ENCODE measurements at places on chromosomes 5 and 9.

DNA sequence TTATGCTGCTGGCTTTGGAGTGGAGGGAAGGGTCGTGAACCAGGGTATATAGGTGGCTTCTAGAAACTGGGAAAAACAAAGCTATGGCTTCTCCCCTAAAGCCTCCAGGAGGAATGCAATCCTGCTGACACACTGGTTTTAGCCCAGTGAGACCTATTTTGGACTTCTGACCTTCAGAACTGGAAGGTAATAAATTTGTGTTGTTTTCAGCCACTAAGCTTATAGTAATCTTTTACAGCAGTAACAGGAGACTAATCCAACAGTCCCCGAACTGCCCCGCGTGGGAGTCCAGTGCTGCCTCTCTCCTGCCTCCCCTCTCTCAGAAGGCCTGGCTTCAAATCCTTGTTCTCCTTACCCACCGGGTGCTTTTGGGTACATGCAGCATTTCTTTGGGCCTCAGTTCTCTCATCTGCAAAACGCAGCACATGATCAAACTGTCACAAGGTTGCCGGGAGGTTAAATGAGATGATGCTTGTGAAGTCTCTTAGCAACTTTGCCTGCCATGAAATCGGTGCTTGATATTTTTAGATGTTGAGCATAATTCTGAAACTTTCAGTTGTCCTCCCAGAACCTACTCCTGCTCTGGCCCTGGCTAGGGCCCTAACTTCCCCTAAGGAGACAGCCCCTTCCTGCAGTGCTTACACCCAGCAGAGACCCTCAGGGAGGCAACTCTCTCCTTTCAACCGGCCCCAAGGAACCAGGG is 127.3 kb upstream of the BOD1 start:
- DNase-seq, result no peak

DNA sequence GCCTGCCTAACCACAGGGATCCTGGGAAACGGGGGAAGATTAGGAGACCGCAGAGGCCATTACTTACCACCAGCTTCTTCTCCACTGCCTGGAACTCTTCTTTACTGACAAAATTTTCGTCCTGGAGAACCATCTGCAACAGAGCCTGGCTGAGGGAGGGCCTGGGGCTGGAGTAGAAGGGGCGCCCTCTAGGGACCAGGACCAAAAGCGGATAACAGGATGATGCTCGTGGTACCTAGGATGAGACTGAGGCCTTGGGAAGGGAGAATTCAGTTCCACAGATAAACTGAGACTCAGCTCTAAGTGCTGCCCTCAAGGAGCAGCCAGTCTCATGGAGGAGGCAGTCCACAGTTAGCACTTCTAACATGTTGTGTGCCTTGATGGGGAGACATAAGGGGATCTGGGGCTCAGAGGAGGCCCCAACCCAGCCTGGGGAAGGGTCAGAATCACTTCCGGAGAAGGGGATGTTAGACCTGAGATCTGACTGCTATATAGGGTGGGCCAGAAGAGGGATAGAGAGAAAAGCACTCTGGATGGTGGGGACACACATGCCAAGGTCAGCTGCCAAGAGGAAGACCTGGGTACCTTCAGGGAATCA is 1.2 kb downstream of the SPATA24 start:
- DNase-seq, result no peak

- no peak for DNase-seq
Observed at GRCh38 chr5:41122459-41122858, 51.3 kb upstream of the MROH2B start.

- DNase-seq, result no peak
Observed at GRCh38 chr9:114246558-114246957, 76.3 kb upstream of the ORM1 start.

GRCh38 chr5:2699231-2699630 is 52.2 kb downstream of the IRX2 start:
- DNase-seq, result no peak

DNA sequence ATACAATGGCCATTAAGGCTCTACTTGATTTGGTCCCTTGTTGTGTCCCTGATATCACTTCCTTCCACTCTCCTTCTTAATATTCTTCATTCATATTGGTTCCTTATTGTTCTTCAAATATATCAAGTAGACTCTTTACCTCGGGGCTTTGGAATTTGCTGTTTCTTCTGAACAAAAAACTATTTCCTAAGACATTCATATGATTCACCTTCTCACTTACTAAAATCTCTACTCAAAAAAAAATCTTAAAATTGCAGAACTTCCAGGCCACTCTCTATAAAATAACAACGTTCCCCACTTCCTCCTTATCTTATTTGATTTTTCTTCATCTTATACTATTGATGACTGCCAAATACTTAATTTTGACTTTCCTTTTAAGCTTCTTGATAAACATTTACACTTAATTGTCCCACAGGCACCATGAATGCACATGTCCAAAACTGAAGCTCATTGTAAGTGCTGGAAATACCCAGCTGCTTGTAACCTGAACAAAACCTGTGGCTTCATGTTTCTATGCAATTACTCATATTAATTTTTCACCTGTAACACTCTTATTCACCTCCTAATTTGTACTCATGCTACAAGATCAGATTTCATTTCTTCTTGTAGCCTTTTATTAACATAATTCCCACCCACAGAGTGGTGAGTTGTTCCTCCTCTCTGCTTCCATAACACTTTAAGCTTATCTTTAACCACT is 58.4 kb upstream of the NUDT12 start:
- DNase-seq, result no peak

GRCh38 chr9:131529597-131530545 is 1.2 kb downstream of the UCK1 start:
- DNase-seq, result no peak

DNA sequence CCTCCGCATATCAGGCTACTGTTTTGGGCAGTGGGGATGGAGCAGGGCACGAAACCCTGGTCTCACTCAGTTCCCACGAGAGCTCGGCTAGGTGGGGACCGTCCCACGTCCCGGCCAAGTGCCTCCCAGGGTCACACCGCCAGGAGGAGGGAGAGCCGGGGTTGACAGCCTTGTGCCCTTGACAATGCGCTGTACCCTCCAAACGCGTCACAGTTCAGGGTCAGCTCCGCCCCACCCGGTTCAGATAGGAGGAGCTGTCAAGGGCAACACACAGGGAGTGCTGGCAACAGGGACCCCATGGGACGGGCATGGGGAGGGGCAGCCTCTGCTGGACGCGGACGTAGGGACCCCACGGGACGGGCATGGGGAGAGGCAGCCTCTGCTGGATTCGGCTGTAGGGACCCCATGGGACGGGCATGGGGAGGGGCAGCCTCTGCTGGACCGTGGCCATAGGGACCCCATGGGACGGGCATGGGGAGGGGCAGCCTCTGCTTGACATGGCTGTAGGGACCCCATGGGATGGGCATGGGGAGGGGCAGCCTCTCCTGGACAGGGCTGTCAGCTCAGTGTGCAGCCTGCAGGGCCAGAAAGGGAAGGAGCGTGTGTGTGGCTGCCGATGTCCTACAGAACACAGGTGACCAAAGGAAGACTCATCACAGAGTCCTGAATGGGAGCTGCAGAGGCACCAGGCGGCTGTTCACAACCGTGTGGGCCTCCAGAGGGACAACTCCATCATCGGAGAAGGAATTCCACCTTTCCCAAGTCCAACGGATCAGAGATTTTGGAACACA is 29.4 kb downstream of the PNPLA7 start:
- no peak for DNase-seq

DNA sequence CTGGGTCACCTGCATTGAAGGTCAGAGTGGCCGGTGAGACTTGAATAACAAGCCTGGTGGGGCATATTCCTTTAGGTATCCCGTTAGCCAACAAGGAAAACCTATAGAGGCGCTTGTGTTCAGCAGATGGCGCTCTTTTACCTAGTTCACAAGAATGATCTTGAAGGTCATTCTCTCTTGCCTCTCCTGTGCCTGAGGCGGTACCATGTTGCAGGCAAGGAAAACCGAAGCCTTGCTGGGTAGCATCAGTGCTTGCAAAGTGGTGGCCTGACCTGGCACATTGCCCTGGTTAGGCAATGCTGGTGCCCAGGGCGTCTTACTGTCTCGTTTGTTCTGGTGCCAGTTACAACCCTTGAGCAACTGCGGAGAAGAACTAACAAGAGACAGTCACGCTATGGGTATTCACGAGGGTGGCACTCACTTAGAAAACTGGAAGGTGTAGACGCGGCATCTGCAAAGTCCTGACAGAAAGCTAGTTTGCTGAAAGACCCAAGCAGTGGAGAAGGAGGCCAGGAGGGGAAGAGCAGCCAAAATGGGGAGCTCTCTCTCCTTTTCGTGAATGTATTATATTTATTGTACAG is 56.7 kb downstream of the AOPEP start:
- DNase-seq, result peak; percentile 45

- no peak for DNase-seq
Observed at GRCh38 chr9:18360005-18360404, 113.9 kb upstream of the ADAMTSL1 start.

GRCh38 chr9:83472221-83472665 is 66.0 kb downstream of the FRMD3 start:
- DNase-seq, result no peak

DNA sequence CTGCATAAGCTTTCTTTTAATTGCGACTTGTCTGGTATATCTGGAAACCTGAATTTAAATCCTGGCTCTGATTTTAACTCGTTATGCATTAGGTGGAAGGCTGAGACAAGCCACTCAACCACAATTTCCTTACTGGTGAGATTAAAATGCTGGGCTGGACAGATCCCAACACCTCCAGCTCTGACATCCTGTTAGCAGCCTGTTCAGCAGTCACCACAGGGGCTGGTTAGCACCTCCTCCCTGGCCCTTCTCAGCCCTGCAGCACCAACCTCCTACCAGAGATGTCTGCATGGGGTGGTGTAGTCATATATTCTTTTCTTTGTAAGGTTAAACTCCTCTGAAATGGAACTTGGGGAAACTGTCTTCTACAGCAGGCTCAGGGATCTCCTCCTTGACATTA is 156.5 kb upstream of the NFIL3 start:
- no peak for DNase-seq

GRCh38 chr5:80254767-80255430 is 949 bp downstream of the SERINC5 start:
- DNase-seq, result peak; percentile 27

DNA sequence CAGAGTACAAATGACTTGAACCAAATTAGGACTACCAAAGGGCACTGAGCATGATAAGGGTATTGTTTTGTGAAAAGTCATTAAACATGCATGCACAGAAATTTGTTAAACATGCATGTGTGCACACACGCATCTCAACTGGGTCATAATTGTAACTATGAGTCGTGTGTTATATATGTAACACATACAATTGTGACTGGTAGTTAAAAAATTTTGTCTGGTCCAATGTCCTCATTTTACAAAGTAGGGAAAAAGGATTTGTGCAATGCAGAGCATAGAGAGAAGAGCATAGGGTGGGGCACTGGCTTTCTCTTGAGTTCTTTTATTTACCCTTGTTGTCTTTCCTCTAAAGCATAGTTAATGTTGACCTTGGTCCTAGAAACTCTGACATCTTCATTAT is 19.3 kb upstream of the IGFBPL1 start:
- no peak for DNase-seq

GRCh38 chr5:144304688-144305087 is 134.0 kb downstream of the KCTD16 start:
- DNase-seq, result no peak

- DNase-seq, result no peak
Observed at GRCh38 chr5:14332746-14333145, 189.6 kb downstream of the TRIO start.

GRCh38 chr9:130846487-130847305 is 11.6 kb downstream of the ABL1 start:
- no peak for DNase-seq

GRCh38 chr5:136033234-136033633 is 4.4 kb downstream of the TGFBI start:
- no peak for DNase-seq

- DNase-seq, result no peak
Observed at GRCh38 chr5:132773114-132773513, 3.9 kb downstream of the SEPTIN8 start.

GRCh38 chr5:14678773-14679334 is 14.3 kb downstream of the OTULIN start:
- DNase-seq, result no peak

GRCh38 chr5:170937914-170938313 is 76.1 kb downstream of the RANBP17 start:
- DNase-seq, result no peak

DNA sequence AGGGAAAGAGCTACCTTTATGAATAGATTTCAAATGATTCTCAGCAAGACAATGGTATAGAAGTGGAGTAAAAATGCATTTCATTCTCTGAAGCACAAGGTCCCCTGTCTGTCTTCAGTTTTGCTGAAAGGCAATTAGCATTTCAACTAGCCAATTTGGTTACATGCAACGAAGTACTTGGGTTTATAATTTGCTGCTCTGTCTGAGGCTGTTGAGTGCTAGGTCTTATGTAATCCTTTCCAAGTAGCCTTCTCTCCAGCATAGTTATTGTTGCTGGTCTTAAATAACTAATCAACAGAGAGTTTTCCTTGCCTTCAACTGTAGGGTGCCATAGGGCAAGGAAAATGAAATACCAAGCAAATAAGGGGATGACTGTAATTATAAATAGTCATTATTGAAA is 4.5 kb downstream of the ADGRV1 start:
- no peak for DNase-seq

DNA sequence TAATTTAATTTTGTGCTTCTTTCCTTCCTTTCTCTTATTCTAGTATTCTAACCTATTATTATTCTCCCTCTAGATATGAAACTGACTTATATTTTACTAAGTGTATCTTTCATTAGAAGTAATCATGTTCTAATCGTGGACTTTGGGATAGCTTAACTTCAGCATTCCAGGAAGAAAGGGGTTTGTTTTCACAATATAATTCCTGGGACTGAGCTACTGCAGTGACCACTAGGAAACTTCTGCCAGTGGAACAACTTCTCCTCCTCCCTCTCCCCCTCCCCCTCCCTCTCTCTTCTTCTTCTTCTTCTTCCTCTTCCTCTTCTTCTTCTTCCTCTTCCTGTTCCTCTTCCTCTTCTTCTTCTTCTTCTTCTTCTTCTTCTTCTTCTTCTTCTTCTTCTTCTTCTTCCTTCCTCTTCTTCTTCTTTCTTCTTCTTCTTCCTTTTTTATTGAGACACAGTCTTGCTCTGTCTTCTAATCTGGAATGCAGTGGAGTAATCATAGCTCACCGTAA is 127.9 kb downstream of the NNT start:
- no peak for DNase-seq

DNA sequence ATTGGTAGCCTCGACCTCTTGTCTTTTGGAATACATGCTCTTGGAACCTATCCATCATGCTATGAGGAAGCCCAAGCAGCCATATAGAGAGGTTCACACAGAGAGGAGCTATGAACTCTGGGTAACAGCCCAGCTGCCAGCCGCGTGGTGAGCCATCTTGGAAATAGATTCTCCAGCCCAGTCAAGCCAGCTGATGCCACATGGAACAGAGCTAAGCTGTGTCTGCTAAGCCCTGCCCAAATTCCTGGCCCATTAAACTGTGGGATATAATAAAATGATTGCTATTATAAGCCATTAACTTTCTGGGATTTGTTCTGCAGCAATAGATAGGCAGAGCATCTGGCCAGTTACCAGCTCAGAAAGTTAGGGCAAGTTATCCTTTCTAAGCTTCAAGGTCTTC is 4.9 kb upstream of the PRUNE2 start:
- DNase-seq, result no peak

DNA sequence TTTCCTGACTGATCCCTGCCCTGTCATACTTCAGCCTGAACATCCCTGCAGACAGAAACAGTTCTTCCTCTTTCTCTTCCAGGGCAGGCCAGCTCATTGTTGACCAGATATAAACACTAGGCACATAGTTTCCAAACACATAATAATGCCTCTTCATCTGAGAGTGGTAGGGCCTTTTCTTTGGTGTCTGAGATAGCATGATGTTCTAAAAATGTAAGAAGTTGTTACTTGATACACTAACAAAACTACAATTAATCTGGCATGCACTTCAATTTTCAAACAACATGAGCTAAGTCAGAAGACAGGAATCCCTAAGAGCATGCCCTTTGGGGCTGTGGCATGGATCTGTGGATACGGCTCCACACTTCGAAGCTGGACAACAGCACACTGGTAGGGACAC is 246.6 kb downstream of the SPOCK1 start:
- no peak for DNase-seq

All from CD4-positive, alpha-beta T cell treated with Interleukin-2 at 100 ng/mL for 4 hours (primary cell).